Caudate nucleus (tissue), 63 donors: ENCODE measurements at places on chromosomes 4 and X.

- DNase-seq, result no peak
Observed at GRCh38 chrX:46630141-46630540, 56.6 kb downstream of the CHST7 start.

- DNase-seq, result no peak
Observed at GRCh38 chr4:89897867-89898266, 3.2 kb downstream of the MMRN1 start.

GRCh38 chrX:30313322-30313721 lies 4.1 kb upstream of the NR0B1 start:
- DNase-seq, result no peak

GRCh38 chr4:59869559-59869958 lies 1330.6 kb upstream of the ADGRL3 start:
- DNase-seq, result no peak

DNA sequence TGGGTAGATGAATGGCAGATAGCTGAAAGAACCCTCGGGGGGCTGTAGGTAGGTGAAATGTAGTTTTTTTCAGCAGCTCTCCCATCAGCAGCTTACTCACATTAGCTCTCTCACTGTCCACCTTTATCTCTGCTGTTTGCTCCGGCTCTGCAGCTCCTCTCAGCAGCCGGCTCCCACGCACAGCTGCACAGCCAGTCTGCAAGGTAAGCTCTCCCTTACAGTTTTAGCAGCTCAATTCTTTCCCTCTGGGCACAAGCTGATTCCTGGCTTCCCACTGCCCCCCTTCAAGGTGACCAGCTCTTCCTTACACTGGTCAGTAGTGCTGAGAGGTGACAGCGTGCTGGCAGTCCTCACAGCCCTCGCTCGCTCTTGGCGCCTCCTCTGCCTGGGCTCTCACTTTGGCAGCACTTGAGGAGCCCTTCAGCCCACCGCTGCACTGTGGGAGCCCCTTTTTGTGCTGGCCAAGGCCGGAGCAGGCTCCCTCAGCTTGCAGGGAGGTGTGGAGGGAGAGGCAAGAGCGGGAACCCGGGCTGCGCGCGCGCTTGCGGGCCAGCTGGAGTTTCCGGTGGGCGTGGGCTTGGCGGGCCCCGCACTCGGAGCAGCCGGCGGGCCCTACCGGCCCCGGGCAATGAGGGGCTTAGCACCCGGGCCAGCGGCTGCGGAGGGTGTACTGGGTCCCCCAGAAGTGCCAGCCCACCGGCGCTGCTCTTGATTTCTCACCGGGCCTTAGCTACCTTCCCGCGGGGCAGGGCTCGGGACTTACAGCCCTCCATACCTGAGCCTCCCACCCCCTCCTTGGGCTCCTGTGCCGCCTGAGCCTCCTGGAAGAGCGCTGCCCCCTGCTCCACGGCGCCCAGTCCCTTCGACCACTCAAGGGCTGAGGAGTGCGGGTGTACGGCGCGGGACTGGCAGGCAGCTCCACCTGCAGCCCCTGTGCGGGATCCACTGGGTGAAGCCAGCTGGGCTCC lies 393.6 kb downstream of the CENPC start:
- no peak for DNase-seq

DNA sequence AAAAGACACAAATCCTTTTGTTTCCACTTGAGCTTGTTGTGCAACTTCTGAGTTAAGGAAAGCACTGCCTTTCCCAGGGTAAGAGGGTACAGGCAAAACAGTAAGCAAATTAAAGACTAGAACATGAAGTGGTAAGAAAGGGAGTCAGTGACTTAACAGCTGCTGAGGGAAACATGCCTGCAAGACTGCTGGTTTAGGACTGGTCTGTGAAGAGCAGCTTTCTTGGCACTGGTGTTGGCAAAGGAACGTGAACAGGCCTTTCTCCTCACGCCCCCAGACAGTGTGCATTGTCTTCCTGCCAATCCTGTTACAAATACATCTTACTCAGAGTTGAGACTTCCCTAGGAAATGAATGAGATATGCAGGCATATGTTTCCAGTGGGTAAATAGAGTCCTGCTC lies 2.6 kb downstream of the LHFPL1 start:
- DNase-seq, result no peak

GRCh38 chr4:54554339-54554990 lies 103.3 kb upstream of the KIT start:
- DNase-seq, result no peak

DNA sequence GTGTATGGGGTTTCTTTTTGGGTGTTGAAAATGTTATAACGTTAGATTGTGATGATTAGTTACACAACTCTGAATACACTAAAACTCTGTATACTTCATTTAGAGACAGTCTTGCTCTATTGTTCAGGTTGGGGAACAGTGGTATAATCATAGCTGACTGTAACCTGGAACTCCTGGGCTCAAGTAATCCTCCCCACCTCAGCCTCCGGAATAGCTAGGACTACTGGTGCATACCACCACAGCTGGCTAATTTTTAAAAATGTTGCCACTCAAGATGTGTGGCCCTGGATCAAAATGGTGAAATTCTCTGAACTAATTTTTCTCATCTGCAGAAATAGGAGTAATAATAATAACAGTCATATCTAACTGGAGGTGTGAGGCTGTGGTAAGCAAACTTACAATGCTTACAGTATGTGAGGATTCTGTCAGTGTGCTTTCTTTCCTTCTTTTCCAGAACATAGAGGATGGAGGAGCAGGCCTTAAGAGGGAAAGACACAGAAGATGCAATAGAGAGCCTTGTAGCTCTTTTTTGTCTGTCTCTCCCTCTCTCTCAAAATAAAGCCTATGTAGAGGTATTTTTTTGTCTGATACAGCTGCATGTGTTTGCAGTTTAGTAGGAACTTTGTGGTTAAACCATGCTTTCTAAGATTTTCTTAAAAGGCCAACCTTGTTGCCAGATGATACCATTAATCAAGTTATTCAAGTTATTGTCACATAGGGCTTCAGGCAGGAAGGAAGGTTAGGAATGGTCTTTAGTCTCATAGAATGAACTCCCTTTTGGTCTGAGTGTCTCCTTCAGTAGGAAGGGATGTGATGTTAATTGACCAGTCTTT lies 7.5 kb downstream of the ADD1 start:
- no peak for DNase-seq

GRCh38 chrX:67544281-67545035 lies 637 bp downstream of the AR start:
- DNase-seq, result no peak

- peak; percentile 61 for DNase-seq
Observed at GRCh38 chrX:53048169-53049126, at the start of gene GPR173. TSS of gene GPR173 (plus strand) at chrX:53048789. CDS start at chrX:53076622, 27,833 bp downstream.

DNA sequence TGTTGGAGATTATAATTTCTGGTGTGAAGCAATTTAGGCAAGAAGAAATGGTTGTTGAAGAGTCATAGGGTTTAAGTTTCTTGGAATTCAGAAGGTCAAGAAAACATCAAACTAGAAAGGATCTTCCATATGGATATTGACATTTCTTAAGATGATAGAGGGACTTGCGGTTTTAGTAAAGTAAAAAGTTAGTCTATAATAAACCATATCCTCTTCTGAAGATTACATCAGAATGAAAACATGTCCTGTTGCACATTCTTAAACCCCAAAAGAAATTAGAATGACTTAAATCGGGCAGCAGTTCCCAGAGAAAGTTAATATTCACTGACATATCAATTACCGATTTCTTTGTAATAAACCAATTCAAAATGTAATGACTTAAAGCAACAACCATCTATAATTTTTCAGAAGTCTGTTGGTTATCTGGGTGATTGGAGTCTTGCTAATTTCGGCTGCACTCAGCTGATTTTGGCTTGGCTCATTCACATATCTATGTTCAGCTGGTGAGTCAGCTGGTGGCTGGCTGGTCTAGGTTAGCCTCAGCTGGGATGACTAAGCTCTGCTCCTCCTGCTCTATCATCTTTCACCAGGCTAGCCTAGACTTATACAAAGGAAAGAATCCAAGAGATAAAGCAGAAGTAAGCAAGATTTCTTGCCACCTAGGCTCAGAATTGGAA lies 24.4 kb upstream of the DYNLT3 start:
- DNase-seq, result no peak

- DNase-seq, result no peak
Observed at GRCh38 chrX:139423186-139423585, 107.4 kb upstream of the F9 start.

GRCh38 chrX:140249088-140249487 lies 255.8 kb downstream of the SOX3 start:
- no peak for DNase-seq

DNA sequence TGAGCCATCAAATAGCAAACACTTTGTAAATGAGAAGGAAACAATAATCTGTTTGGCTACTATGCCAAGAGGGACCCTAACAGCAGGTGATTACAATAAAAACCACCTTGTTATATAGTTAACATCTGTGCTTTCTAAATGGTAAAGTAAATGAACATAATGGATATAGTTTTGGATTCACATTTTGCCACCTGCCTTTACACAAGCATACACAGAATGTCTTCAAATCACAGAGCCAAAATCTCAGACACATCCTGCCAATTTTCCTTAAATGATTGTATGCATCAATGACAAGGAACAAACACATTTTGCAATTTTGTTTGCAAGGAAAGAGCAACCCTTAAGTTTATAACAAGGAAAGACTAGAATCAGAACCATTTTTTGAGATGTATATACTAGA lies 334.2 kb downstream of the FSTL5 start:
- DNase-seq, result no peak

DNA sequence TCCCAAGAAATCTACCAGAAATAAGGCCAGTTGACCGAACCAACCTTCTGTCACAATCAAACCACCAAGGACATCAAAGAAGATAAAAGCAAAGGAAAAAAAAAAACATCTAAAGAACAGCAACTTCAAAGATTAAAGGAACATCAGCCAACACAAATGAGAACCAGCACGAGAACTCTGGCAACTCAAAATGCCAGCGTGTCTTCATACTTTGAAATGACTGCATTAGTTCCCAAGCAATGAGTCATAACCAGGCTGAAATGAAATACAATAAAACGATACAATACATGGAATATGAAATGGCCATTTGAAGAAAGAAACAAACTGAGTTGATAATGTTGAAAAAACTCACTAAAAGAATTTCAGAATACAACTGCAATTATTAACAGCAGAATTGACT lies 611.6 kb upstream of the GRIA3 start:
- no peak for DNase-seq

GRCh38 chrX:136067097-136067496 lies 80.2 kb upstream of the FHL1 start:
- no peak for DNase-seq

DNA sequence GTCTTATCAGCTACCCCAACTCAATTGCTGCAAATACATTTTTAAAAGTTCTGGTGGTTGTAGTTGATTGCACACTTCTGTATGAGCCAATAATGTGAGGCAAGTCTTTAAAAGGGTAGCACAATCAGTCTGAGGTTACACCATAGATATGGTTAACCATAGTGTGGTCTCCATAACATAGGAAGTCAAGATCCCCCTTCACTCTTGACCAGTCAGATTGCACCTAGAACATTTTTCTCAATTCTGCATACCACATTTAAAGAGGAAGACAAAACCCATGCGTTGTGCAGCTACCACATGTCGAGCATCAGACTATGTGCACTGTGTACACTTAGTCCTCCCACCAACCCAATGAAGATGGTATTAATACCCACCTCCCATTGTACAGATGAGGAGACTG lies 26.5 kb upstream of the CYBB start:
- DNase-seq, result no peak

GRCh38 chr4:5465956-5466355 lies 242.4 kb downstream of the EVC2 start:
- DNase-seq, result no peak

DNA sequence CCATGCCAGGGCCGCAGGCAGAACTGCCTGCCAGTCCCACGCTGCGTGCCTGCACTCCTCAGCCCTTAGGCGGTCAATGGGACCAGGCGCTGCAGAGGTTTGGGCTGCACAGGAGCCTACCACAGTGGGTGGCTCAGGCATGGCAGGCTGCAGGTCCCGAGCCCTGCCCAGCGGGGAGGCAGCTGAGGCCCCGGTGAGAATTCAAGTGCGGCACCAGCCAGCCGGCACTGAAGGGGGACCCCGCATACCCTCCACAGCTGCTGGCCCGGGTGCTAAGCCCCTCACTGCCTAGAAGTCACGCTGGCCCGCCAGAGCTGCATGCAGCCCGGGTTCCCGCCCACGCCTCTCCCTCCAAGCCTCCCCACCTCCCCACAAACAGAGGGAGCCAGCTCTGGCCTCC lies 302.5 kb upstream of the UGT8 start:
- no peak for DNase-seq

GRCh38 chrX:129522184-129523078 lies 859 bp downstream of the SMARCA1 start:
- DNase-seq, result peak; percentile 50

GRCh38 chr4:156829201-156829873 lies 142.3 kb downstream of the PDGFC start:
- DNase-seq, result no peak

DNA sequence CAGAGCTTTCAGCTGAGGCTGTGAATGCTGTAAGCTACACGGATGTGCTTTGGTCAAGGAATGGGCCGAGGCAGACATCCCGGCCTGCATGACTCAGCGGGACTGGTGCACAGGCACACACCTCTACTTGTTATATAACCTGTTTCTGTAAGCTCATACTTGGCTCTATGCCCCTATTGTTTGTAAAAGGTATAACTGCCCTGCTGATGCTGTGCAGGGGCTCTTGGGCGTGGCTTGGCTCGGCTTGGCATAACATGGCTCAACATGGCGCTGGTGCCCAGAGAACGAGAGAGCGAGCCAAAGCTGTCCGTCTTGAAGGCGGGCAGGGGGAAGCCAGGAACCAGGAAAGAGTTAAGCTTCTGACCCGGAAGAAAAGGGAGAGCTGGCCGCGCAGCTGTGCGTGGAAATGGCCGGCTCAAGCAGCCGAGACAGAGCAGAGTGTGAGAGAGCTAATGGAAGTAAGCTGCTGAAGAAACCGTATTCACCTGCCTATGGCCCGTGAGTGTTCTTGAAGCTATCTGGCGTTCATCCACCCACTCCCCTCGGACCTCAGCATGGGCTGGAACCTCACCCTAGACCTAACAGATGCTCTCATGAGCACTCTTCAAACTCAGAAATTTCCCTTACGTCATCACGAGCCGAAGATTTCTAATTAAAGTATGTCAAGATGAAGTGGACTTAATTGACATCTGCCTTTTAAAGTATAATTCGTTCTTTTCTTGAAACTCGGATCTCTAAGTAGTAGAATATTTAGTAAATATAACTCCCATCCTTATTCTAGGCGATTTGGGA lies 286.3 kb upstream of the AGA start:
- DNase-seq, result no peak

DNA sequence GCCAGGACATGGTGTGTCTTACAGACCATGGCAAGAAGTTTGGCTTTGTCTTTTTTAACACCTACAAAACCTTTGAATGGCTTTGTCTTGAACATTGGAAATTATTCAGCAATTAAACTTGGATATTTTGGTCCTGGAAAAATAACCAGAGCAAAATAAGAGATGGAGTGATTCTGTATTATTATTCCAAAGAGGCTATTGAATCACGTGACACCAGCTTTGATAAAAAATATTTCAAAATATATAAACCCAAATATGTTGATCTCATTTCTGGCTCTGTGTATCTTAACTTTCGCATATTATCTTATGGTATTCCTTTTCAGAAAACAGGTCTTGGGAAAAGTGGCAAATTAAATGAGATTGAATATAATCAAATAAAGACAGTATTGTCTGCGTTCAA lies 32.6 kb upstream of the GIMD1 start:
- DNase-seq, result no peak
